NCI-H446 treated with DMSO at 0.1 percent for 48 hours (cell line): ENCODE measurements at places on chromosomes 3 and 15.

DNA sequence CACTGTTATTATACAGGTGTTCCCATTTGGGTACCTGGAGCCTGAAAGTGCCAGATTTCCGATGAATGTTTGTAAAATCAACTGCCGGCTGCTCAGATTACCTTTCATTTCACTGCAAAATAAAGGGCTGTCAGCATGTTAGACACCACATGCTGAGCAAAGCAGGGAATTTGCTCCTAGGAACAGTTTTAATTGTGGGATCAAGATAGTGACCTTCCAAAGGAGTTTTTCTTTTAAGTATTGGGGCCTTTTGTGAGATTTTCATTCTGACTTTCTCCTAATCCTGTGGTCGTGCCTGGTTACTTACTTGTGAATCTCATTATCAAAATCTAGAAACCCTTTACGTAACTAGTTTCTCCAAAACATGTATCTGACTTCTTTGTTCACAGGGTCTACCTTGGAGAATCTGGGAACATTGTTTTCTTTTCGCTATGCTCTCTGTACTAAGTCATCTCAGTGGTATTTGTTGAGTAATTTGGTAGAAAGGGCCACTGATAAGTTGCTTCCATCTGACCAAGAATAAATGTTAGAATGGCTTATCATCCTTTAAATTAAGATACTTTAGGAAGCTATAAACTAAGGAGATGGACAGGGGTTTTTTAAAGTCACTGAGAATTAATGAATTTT, 40.8 kb upstream of the LRTM1 start:
- no peak for DNase-seq

GRCh38 chr3:162200836-162201235, 704.2 kb downstream of the OTOL1 start:
- no peak for DNase-seq

DNA sequence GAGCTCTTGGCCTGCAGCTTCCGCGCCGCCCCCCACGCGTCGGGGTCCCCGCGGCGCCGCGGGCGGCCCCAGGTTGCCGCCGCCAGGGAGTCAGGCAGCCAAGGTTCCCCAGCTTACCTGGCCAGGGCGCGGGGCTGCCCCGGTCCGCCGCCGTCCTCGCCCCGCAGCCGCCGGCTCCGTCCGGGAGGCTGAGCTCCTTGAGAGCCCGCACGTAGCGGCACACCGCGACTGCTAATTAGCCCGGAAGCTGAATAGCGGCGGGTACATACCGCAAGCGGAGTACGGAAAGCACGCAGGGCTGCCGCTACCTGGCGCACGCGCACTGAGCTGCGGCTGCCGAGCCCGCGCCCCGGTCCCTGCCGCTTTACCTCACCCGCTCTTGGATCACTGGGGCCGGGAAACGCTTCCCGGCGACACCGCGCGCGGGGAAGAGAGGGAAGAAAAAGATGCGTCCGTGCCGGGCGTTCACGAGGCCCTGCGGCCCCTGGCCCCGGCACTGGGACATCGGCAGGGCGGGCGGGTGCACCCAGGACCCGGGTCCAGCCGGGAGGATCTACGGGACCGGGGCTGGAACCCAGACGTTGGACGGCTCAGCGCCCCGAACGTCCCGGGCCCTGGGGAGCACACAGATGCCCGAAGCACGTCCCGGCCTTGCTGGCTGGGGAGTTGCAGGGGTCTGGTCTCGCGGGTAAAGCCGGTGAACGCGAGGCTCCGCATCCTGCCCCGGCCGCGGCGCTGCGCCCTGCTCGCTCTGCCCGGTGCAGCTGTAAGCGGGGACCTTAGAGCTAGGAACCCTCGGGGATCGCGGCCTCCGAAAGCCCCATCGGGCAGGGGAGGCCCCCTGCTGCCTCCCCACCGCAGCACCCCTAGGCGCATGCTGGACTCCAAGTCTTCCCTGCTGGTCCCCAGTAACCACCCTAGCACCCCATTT, at the start of gene GOLGA8B:
TSS of gene GOLGA8B (minus strand) at position 253 of the 931 bp plus-strand sequence. CDS start 47,739 bp downstream, outside the sequence.
- no peak for DNase-seq

GRCh38 chr3:192186498-192186897, 540.8 kb downstream of the FGF12 start:
- DNase-seq: no peak

GRCh38 chr3:38317192-38317759, 29.3 kb upstream of the XYLB start:
- no peak for DNase-seq

GRCh38 chr15:83200589-83200988, 7.0 kb downstream of the HDGFL3 start:
- no peak for DNase-seq

DNA sequence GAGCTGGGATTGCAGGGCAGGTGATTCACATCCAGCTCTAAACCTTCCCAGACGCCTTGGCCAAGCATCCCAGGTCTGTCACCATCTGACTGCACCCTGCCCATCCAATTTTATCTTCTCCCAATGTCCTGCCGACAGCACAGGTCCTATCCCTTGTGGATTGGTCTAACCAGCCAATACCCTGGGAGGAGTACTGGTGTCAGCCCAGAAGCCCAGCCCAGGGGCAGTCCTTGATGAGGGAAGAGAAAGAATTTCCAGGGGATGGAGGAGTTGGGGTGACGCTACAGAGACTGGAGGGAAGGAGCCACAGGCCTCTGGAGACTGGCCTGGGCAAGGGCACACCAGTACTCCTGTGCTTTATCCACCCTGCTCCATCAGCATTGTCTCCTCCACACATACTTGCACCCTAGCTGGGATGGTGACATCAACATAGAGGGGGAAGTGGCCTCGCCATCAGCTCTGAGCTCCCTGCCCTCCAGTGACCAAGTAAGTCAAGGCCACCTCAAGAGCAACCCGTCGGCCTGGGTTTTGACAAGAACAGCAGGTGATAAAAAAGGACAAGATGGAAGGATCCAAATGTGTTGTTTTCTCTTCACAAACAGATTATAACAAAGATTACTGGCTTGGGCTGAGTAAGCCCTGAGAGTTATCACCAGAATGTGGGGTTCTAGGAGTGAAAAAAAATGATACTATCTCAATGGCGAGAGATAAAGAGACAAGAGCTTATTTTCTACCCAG, 114.6 kb downstream of the AQP9 start:
- DNase-seq: no peak

GRCh38 chr15:72271895-72272212, 500 bp downstream of the PARP6 start:
- DNase-seq: no peak

DNA sequence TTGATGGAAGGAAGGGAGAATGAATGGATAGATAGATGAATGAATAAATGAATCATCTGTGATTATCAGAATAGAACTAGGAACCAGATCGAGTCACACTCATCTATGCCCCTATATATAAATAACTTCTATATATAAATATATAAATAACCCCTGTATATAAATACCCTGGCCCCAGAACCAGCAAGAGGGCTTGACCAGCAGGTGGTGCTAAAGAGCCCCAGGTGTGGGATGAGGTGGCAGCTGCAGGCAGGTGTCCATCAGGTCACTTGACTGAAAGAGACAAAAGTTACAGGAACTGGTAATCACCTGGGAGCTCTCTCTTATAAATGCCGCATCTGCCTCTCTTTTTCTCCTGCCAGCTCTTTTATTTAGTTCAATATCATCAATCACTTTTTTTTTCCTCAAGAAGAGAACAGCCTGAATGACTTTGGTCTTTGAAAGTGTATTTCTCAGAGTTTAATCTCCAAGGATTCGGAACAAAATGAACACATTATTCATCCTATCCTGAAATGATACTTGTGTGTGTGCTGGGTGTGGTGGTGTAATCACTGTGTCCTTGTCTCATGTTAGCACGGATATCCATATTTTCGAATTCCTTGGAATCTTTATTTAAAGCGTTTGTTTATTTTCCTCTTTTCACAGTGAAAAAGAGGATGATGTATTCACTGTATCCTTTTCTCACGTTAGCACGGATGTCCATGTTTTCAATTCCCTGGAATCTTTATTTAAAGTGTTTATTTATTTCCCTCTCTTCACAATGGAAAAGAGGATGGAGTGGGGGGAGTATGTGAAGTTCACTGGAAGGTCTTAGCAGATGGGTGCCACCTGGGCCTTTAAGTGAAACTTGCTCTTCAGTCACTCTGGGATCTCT, 35.4 kb upstream of the ATG7 start:
- DNase-seq: no peak

DNA sequence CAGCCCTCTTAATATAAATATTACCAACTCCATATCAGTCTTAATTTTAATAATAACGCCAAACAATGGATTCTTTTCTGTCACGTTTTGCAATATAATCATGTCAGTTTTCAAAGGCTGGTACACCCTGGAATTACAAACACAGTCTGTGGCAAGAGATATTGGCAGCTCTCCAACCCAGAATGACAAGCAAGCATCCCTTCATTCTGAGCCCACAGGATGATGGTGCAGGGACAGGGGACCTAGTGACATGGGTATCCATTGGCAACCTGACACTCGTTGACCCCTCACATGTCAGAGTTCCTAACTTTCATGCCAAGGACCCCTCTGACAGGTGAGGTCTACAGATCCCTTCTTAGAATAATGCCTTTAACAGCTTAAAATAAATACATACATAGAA, 154.5 kb upstream of the TSC22D2 start:
- DNase-seq: peak; percentile 29

- DNase-seq: no peak
These were observed 59.1 kb downstream of the SST start for GRCh38 chr3:187610981-187611511.

DNA sequence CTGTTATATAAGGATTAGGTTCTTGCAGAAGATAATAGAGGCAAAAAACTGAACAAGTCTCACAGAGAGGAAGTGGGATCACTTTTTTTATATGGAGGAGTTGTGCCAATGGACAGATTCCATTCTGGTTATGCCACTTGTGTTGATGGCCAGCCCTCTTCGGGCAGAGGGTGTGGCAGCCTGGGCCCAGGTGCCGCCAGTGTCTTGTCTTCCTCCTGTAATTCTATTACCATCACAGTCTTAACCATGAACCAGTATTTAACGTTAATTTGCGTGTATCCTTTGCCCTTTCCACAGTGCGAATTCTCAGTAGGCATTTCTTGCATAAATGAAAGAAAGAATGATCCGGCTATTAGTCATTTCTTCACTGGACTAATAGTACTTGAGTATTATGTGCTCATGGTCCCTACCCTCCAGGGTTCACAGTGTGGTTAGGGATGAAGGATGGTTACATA, 7.0 kb upstream of the USP4 start:
- DNase-seq: no peak

DNA sequence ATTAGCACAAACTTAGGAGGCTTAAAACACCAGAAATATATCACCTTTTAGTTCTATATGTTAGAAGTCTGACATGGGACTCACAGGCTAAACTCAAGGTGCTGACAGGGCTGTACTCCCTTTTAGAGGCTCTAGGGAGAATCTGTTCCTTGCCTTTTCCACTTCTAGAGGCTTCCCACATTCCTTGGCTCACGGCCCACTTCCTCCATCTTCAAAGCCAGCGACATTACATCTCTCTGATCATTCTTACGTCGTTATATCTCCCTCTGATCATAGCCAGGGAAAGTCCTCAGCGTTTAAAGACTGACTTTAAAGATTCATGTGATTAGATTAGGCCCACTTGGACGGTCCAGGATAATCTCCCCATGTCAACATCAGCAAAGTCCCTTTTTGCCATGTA, 166.3 kb downstream of the GREM1 start:
- no peak for DNase-seq

GRCh38 chr15:96330064-96330449, 443 bp upstream of the NR2F2 start:
- DNase-seq: no peak

DNA sequence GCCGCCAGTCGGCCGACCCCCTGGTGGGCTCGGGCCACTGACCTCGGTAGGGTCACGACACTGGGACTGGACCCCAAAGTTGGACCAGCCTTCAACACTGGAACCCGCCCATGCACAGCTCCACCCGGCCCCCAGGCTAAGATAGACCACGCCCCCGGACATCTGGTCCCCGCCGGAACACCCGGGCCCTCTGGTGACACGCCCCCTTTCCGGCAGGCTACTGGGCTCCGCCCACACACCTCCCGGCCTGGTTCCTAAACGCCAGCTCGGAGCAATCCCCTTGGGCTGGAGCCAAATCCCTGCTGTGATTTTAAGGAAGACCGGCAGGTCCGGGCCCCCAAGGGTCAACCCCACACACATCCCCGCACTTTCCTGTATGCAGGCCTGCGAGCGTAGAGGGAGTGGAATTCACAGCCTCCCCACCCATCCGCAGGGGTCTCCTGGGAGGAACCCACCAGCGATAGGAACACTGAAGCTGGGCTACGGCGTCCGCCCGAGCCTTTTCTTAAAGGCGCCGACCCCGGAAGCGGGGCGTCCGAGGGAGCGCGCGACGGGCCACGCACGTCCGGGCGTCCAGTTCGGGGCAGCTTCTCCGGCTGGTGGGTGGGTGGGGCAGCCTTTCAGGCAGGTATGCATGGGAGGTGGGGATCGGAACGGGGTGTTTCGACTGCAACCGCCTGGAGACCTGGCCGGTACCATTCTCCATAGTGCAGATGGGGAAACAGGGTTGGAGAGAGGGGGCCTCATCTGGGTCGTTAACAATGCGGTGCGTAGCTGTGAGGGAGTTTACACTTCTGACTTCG, at the start of gene HEMK1:
TSS of gene HEMK1 (plus strand) at position 576 of the 803 bp plus-strand sequence. CDS start 1,583 bp downstream, outside the sequence.
- DNase-seq: peak; percentile 68

DNA sequence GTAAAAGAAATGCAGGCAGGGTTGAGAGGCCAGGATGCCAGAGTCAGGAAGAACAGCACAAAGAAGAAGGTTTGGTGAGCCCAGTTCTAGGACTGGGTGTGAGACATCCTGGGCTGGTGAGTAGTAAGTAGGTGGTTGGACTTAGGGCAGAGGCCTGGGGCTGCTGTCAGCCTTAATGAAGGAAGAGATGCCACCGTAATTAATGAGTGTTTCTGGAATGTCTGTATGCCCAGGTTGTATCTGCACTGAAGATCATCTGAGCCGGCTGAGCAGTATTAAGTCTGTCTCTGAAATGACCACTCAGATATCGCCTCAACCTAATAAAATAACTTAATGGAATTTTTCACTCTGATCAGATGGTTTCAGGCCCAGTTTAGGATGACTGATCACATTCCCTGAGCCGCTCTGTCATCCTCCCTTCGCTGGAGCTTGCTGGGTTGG, 532.9 kb upstream of the IL12A start:
- no peak for DNase-seq

GRCh38 chr15:55403531-55403930, 4.6 kb downstream of the CCPG1 start:
- DNase-seq: no peak

DNA sequence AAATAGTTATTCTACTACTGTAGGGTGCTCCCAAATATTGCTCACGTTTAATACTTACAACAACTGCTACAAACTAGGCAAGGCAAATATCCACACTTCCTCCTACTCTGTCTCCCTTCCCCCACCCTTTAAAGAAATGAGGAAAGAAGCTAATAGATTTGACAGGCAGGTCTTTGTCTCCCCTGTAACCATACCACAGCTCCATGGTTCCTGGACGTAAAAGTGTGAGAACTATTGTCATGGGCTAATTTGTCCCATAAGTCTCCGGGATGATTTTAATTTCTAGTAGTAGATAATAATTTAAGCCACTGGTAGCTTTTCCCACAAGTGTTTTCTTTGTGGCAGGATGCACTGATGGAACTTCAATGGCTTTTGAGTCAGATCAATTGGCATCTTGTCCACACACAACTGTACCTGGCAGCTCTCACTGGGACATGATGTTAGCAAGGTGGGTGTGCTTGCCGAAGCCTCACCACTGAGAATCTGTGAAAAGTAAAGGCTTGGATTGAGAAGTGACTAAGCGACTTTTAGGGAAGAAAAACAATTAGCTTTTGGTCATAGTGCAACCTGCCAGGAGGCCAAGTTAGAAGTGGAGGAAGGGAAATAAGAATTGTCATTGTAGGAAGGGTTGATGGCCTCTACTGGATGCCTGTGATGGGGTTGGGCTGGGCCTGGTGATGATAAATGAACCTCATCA, 1.4 kb upstream of the CPOX start:
- DNase-seq: no peak
